CD4-positive, alpha-beta T cell treated with Interleukin-15 for 4 hours (primary cell): ENCODE measurements at places on chromosomes 16 and 17.

DNA sequence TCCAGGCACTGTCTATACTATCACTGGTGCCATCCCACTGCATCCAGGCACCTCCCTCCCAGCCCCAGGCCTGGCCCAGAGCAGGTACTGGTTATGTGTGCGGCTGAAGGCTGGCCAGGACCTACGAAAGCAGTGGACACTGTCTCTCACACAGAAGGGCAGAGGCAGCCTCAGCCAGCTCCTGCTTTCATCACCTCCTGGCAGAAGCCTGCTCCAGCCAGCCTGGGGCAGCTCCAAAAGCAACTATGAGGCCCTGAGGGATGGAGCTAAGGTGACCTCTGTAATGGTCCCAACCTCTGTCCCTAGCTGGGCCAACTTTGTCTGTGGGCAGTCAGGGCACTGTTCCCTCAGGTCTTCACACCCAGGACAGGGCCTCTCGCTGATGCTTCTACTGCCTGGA is 18.8 kb downstream of the HSD11B2 start:
- no peak for DNase-seq

- no peak for DNase-seq
Measured at GRCh38 chr17:44267165-44267455, 825 bp downstream of the SLC4A1 start.

DNA sequence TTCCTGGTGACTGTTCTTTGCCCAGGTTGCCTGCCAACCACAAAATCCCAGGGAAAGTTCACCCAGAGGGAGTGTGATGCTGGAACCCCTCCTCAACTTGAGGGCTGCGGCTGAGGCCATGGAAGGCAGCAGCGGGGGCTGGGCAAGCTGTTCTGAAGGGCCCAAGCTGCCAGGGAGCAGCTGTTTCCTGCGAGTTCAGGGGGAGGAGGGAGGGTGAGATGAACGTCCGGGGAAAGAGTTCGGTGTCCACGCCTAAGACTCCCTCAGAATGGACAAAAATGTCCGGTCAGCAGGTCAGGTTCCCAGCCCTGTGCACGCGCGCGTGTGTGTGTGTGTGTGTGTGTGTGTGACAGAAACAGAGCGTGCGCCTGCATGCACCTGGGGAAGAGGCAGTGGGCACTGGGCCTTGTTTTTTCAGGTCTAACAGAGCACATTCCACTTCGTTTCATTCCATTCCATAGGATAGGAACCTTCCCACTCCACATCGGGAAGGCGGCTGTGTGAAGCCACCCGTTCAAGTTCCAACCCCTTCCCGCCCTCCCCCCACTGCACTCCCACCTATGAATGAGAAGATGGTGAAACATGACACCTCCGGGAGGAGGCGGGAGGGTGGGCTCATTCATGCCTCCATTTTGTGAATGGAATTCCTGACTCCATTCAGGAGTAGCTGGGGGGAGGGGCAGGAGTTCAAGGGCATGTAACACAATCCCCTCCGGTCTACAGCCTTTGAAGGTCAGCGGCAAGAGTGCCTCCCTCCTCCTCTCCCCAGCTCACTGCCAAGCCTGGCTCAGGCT is 15.7 kb downstream of the ETV4 start:
- DNase-seq = no peak

GRCh38 chr16:87971933-87972332 is 20.7 kb downstream of the BANP start:
- no peak for DNase-seq

GRCh38 chr16:23827057-23827456 is 8.7 kb upstream of the PRKCB start:
- peak; percentile 22 for DNase-seq

GRCh38 chr17:17297217-17297616 is 6.0 kb upstream of the NT5M start:
- no peak for DNase-seq

DNA sequence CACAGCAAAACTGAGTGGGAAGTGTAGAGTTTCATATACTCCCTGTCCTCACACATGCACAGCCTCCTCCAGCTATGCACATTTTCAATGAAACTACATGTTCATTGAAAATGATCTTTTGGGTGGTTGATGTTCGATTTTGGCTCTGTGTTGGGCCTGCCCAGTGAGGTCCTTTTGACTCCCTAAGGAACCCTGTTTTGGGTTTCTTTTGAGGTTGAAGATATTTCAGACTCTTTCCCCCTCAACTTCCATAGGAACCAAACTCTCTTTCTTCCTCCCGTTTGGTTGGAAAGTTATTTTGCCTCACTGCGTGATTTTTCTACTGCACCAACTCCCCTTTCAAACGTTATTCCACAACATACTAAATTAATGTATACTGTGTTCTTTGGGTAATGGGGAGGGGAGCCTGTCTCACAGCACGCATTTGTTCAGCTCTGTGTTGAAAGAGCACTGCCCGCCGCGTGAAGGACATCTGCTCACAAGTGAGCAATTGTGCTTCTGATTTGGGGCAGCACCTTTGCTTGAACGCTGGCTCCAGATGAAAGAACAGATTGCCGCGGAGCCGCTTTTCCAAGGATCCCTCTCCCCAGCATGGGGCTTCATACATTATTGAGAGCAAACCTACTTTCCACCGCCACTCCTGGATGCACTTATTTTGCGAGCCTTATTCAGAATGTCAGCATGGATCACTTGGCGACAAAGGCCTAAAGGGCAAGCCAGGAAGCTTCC is 385.9 kb downstream of the WWOX start:
- DNase-seq = no peak

GRCh38 chr16:66335704-66336329 is 30.7 kb upstream of the CDH5 start:
- no peak for DNase-seq

DNA sequence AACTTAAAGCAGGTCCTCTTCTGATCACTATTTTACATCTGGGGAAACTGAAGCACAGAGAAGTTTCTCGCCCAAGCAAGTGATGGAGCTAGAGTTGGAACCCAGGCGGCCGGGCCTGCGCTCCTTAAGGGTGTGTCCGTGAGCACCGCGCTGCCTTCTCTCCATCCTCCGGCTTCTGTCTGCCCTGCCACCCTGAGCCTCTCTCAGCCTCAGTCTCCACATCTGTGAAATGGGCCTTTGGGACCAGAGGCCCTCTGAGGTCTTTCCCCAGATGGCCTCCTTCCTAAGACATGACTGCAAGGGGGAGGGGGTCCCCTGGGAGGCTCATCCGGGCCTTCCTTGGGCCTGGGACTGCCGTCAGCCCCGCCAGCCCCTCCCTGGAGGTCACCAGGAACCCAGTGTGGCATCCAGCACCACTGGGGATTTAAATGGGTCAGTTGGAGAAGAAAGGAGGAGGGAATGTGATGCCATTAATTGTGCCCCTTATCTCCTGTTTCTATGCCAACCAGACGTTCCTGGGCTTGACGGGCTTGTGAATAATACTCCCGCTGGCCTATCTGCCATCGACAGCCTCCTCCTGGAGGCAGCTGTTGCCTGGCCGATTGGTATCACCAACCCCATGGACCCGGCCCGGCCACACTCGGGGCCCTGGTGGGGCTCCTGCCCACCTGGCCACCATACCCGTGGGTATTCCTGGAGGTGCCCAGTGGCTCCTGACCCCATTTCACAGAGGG is 5.1 kb downstream of the ZFPM1 start:
- no peak for DNase-seq

DNA sequence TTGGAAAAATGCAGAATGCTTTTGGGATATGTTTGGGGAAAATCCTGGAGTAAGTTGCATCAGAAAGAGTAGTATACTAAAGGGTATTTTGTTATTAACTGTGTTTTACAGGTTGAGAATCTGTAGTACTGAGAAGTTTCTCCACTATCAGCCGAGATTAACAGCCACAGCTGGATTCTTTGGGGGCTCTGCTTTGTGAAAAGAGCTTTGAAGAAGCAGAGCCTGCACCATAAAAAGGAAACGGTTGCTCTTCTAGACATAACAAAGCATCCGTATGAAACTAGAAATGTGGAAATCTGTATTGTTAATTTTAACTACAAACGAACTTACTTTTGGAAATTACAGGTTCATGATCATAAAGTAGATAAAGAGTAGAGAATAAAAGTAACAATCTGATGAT is 5.3 kb downstream of the NLK start:
- DNase-seq = no peak

DNA sequence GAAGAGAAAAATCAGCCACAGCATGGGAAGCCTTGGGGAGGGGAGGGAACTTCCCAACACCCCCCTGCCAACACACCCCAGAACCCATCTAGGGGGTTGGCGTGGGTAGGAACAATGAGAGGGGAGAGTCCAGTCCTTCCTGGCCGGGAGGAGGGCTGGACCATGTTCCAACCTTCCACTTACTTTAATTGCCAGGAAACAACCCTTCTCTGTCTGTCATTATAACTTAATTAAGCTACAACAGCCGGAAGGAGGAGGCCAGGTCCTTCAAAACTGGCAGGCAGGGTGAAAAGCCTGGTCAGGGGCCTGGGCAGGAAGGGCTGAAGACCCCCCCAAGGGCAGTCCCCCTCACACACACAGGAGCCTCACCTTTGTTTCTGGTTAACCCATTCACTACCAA is 447.0 kb downstream of the SOX9 start:
- no peak for DNase-seq

DNA sequence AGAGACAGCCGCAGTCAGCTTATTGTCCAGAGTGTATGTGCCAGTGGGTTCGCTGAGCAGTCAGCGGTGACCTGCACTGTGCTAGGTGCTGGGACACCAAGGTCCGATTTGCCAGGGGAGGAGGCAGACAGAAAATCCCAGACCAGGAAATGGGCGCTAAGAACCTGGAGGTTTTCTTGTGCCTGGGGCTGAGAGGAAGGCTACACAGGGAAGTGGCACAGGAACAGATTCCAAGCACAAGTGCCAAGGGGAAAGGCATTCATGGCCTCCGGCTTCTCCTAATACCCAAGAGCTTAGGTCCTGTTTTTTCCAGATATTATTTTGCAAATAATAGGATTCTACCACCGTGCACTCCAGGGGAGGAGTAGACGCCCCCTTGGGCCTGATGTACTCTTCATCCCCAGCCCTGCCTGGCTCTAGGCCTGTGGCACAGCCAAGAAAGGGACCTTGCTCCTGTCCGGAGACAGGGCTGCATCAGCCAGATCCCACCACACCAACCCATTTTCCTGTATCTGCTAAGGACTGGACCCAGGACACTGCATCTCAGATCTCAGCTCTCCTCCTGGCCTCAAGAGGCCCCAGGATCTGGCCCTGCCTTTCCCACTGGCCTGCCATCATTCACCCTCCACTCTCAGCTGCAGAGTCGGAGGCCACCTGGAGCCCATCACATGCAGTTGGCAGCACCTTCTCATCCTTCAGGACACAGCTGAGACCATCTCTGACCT is 187.2 kb downstream of the NTN1 start:
- no peak for DNase-seq

DNA sequence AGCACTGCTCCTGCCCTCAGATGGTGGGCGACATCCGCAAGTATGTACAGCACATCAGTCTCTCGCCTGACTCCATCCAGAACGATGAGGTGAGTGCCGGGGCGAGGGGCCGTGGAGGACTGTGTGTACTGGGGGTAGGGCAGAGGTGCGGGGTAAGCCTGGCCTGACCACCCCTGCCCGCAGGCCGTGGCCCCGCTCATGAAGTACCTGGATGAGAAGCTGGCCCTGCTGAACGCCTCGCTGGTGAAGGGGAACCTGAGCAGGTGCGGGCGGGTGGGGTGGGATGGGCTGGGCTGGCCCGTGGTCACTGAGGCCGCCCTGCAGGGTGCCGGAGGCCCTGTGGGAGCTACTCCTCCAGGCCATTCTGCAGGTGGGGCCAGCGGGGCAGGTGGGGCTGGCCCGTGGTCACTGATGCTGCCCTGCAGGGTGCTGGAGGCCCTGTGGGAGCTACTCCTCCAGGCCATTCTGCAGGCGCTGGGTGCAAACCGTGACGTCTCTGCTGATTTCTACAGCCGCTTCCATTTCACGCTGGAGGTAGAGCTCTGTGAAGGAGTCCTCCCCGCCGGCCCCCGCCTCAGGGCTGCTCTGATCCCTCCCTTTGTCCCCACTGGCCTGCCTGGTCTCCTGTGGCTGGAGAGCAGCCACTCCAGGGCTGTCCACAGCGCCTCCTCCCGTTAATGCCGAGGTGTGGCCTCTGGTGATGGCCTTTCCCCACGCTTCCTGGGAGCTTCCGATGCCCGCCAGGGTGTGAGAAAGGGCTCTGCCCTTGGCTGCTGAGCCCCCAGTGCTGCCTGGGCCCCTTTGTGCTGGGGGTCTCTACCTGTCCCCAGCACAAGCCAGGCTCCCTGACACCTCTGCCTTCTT is 5.0 kb downstream of the TSR3 start:
- no peak for DNase-seq

GRCh38 chr16:58086381-58087208 is 42.6 kb downstream of the CFAP20 start:
- DNase-seq = no peak

DNA sequence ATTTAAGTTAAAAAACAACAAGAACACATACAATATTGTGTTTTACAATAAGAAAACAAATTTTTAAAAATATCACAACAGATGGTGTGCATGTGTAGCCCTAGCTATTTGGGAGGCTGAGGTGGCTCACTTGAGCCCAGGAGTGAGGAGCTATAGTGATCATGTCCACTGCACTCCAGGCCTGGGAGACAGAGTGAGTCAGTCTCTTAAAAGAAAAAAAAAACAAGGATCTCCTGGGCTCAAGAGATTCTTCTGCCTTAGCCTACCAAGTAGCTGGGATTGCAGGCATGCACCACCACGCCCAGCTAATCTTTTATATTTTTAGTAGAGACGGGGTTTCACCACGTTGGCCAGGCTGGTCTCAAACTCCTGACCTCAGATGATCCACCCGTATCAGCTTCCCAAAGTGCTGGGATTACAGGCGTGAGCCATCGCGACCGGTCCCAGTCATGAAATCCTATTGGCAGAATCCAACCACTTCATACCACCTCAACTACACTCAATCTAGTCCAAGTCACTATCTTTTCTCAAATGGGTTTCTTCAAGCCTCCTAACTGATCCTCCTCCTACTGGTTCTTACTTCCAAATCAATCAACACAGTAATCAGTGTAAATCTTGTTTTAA is 55.0 kb downstream of the STH start:
- no peak for DNase-seq

GRCh38 chr16:29756654-29757053 is 10.9 kb upstream of the C16orf54 start:
- DNase-seq = no peak

- DNase-seq = no peak
Measured at GRCh38 chr17:79047291-79047920, 23.4 kb downstream of the C1QTNF1 start.

GRCh38 chr16:86408685-86409084 is 101.6 kb upstream of the FOXF1 start:
- no peak for DNase-seq

GRCh38 chr17:50145532-50146229 is 4.8 kb downstream of the PPP1R9B start:
- no peak for DNase-seq
